Astrocyte (in vitro differentiated cells and primary cell): ENCODE measurements at places on chromosomes 6 and 20. TPM values are rescaled to one million over a fixed set of nuclear protein-coding genes. Genes with fewer than 3 reads are reported as not detected.
A peak's percentile ranks its signal among the peaks of the same experiment; 100 is the strongest.

KCNQ5 gene
- 0.43 and 2.0 TPM in 2 replicates for total RNA-seq

PRRT1 gene
- 0.45 and 0.67 TPM in 2 replicates for total RNA-seq

GRCh38 chr20:44271915-44272663, 25.0 kb downstream of the GDAP1L1 start:
- no peak for DNase-seq

DNA sequence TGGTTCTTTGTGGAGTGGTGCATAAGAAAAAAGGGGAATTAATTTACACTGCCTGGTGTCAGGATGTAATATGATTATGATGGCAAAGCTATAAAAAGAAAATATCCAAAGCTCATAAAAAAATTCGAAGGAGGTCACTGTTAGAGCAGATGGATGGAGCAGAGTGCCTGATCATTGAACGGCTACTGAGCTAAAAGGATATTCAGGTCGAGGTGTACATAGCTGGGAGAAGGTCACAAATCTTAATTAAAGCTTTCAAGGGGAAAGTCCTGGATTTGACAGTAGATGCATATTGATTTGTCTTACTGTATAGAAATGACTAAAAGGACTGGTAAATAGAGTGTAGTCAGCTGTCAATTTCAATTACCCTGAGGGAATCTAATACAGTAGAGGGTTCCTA, 84.4 kb downstream of the PKIB start:
- DNase-seq: no peak

- no peak for DNase-seq
Observed at GRCh38 chr20:15655295-15655874, 917.9 kb downstream of the KIF16B start.

- peak; percentile 14 for DNase-seq
Observed at GRCh38 chr6:142058551-142059290, 74.0 kb upstream of the GJE1 start.

DNA sequence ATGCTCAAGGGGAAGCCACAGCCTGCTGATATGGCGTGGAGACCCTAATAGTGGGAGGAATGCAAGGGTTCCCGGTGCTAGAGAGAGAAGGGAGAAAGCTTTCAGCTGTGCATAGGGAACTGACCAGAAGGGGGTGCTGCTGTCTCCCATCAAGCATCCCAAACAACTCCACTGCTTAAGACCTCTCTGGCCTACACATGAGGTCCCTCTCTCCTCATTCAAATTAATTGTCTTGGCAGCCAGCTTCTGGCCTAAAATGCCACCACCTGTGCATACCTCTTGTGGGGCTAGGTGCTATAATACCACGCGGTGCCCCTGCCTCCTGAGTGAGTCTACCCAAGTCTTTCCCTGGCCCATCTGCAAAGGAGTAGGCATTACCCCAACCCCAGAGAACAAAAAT, 14.5 kb downstream of the ADISSP start:
- DNase-seq: peak; percentile 32

DNA sequence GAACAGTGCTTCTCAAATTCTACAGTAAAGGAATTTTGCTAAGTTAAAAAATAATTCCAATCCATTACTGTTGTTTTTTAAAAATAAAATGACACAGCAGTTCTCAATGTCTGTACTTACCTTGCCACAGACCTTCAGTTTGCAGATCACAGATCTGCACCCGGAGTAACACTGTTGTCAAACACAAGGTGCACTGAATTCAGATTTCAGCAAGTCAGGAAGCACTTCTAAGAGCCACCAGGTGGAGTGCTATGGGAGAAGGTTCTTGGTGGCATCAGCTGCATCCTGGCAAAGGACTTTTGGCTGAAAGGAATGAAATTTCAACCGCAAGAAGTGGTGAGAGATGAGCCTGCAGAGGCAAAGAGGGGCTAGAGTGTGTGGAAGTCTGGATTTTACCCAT, 17.4 kb downstream of the RSPH4A start:
- DNase-seq: no peak

GRCh38 chr6:164744301-164744700, 565.1 kb downstream of the C6orf118 start:
- DNase-seq: no peak

GRCh38 chr20:2385026-2385425, 4.3 kb downstream of the TGM6 start:
- DNase-seq: peak; percentile 29

GRCh38 chr20:5092765-5093339, 26.9 kb downstream of the PCNA start:
- no peak for DNase-seq

- no peak for DNase-seq
Observed at GRCh38 chr6:117597755-117598154, 4.6 kb downstream of the GOPC start.
